ENCODE measurements at places on chromosomes 5 and 9.

DNA sequence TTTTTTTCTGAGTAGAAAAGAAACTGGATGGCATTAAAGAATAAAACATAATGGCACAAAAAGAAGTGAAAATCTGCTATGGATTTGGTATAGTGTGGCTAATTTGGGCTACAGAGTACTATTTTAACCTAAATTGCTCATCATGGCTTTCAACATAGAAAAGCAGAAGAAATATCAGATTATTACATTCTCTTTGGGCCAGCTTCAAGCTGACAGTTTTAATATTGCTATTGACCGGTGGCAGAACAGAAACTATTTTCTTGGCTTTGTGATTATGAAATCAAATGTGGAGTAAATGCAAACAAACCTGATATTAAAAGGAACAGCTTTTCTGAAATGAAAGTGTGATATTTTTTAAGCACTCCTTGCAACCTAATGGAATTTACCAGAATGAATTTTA, 301.5 kb downstream of the EPB41L4A start:
- no peak for DNase-seq

GRCh38 chr5:55857247-55857640, 6.1 kb downstream of the IL31RA start:
- no peak for DNase-seq

DNA sequence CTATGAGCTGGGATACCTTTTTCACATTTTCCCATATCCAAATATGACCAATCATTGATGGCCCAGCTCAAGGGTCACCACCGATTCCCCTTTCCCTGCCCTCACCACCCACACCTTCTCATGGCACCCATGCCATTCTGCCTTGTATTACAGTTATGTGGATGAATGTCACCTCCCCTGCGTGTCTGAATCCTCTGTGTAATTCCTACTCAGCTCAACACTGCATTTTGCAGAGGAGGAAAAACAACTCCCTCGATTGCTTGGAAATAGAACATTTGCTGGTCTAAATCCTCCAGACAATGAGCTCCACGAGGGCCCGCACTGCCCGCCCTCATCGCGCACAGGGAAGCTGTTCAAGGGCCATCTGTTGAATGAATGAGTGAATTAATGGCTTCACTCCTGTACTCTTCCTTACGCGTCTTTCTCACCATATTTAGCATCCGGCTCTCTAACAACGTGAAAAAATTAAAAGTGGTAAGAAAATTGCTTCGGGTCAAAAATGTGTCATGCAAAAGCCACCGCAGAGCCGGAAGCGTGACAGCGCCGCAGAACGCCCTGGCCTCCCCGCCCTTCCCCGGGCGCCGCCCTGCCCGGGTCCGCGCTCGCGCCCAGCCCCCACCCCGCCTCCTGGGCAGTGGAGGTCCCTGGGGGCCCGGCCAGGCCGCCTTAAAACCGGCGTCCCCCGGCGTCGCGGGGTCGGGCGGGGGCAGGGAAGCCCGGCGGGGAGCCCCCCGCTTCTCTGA, 704 bp downstream of the SUSD1 start:
- peak; percentile 92 for DNase-seq

DNA sequence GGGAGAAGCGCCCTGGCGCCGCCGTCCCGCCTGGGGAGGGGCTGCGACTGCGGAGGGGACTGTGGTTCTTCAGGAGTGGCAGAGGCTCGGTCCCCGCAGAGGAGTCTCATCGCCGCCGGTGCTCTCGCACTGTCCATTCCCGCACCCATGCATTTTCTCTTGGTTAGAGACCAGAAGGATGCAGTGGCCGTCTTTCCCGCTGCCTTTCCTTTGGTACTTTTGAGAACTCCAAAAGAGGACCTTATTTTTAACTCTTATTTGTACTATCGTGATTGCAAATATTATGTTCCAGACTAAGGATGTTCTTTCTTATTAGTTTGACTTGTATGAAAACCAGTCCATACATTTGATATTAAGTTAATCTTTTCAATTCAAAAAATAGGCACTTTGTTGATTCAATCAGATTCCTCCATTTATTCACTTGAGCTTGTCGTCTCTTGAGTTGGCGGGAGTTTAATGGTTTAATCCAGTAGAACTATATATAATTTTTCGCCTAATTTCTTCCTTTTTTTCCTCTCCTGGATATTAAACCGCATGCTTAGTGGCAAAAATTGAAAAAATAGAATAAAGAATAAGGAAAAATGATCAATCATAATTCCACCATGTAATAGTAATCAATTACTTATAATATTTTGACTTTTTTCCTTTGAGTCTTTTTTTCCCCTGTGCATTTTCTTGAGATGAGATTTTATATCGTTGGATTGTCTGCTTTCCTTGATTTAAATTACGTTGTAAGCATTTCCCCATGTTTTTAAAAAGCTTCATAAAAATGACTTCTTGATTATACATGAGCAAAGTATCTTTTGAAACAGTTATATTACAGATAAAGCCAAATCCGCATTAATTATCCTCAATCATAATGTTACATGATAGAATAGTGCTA, 861 bp downstream of the ZFYVE16 start:
- DNase-seq = no peak

DNA sequence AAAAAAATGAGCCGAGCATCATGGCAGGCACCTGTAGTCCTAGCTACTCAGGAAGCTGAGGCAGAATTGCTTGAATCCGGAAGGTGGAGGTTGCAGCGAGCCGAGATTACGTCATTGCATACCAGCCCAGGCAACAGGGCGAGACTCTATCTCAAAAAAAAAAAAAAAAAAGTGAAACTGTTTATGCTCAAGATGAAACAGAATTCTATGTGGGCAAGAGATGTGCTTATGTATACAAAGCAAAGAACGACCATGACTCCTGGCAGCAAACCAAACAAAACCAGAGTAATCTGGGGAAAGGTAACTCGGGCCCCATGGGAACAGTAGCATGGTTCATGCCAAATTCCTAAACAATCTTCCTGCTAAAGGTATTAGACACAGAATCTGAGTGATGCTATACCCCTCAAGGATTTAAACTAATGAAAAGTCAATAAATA, 32.6 kb upstream of the PLAC8L1 start:
- no peak for DNase-seq

DNA sequence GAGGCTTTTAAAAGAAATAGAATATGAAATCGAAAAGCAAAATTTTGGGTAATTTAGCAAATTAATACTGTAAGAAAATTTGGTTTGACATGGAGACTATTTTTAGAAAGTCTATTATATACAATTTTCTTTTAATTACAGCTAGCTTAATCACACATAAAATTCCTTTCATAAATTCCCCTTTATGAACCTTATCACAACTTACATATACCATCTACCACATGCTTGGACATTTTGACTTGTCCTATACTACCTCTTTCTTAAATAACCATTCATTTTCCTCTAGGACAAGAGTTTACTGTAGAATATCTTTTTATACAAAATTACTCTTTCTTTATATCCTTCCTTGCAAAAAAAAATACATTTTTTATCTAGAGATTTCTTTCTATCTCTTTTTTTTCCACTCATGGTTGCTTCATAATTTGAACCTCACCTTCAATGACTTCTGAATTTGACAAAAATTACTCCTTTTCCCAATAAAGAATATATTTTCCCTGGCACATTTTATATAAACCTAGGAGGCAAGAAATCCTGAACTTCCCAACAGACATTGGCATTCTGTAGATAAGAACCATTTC, 34.0 kb upstream of the SYK start:
- DNase-seq = no peak

- no peak for DNase-seq
Measured at GRCh38 chr5:151239237-151239861, 13.6 kb upstream of the GM2A start.

DNA sequence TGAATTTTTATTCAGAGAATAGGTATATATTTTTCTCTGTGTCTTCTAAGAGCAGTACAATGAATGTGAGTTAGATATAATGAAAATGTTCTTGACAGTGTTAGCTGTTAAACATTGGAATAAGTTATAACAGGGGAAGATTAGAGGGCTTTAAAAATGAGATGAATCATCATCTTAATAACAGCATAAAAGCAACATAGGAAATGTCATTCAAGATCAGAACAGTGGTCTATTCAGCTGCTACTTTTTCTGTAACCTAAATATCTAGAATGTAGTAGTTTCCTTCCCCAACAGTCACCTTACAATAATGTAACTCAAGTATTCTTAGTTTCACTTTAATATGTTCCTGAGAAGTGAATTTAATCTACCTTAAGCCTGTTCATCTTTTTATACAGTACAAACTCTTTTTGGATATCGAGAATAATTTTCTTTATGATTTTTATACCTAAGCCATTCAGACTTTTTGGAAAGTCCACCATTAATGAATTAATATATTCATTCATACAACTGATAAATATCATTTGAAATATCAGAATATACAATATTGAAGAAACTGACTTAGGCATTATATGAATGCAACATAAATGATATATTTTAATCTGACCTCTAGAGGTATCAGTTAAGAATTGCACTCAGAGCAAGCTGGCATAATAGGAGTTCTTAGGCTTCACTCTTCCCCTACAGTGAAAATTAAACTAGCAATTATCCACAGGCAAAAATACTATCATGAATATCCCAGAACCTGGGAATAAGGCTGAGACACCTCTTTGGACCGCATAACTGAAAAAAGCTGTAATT, 66.1 kb upstream of the EDIL3 start:
- no peak for DNase-seq

DNA sequence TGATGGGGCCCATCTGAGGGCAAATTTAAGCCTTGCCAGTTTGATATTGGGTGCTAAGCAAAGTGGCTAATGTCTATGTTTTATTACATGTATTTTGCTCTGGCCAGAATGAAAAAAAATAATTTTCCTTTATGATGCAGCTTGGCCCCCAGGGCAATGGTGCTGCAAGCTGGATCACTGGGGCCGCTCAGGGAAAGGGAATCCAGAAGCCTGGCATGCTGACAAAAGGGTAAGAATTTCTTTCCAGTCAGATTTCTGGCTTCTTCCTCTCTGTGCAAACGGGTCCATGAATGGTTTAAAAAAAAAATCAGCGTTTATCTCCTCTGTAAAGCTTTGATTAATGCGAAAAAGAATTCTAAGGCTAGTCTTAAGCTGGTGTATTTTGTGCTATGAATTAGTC, 138.4 kb downstream of the MAPKAP1 start:
- DNase-seq = no peak

GRCh38 chr9:88476491-88477271, 58.3 kb upstream of the NXNL2 start:
- no peak for DNase-seq

- DNase-seq = peak; percentile 67
Measured at GRCh38 chr5:60843936-60844905, at the start of gene ELOVL7. Gene ELOVL7 (minus strand): TSS chr5:60844269. CDS start chr5:60787397, 56,872 bp downstream.

DNA sequence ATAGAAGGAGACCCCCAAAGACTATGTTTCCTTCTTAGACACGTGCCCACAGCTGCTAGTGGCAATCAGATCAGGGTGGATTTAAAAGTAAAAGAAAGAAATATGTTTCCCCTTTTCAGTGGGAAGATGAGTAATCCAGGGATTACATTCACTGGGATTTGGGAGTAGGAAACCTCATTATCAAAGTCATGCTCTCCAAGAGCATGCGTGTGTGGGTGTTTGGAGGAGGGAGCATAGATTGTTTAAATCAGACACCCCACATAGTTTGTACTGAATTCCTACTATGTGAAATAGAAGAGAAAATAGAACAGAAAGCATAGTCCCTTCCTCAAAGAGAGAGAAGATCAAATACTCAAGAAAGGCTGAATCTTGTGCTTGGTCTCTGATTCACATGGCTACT, 65.5 kb upstream of the TBCA start:
- no peak for DNase-seq

- no peak for DNase-seq
Measured at GRCh38 chr9:6924988-6925563, 167.3 kb downstream of the KDM4C start.

- DNase-seq = peak; percentile 1
Measured at GRCh38 chr5:90709323-90710155, 150.9 kb downstream of the ADGRV1 start.

GRCh38 chr9:98240475-98240874, 15.0 kb downstream of the TBC1D2 start:
- DNase-seq = no peak

DNA sequence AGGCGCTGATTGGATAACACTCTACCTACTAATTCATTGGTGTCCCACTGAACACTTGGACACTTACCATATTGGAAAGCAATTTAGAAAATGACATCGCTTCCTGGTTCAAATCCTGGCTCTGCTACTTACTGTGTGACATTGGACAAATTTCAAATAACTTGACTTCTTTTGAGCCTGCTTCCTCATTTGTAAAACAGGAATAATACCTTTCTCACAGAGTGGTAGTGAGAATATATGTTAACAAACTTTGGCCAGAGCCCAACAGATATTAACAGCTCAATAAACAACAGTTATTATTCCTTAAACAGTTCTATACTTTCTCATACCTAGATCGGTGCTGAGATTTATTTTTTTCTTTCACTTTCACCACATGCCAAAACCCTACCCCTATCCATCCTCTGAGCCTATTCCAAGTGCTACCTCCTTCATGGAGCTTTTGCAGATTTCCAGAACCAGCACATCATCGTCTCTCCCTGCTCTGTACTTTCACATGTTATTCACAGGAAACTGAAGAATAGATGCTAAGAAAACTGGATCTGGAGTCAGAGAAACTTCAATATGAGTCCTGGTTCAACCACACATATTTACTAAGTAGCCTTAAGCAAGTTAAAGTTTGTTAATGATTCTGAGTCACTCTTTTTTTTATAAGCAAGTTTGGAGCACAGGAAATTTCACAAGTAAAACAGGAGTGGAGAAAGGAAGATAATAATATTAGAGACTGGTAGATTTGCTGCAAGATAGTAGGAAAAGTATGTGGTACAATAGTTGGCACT, 92.3 kb downstream of the STRBP start:
- DNase-seq = no peak

GRCh38 chr9:98516897-98517503, 191.7 kb downstream of the GABBR2 start:
- no peak for DNase-seq

DNA sequence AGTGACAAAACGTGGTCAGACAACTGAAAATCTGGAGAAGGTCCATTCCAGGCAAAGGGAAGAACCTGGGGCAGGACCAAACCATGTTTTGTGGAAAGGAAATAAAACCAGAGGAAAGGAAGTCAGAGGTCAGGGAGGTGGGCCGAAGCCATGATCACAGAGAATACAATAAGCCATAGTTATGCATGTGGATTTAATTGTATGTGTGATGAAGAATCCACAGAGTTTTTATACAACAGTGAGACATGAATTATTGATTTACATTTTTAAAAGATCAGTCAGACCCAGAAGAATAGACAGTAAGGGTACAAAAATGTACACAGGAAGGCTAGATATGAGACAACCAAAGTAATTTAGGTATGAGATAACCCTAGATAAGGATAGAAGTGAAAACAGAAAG, 20.8 kb downstream of the TTC33 start:
- DNase-seq = no peak

GRCh38 chr5:4156889-4157288, 561.3 kb downstream of the IRX1 start:
- no peak for DNase-seq

GRCh38 chr9:105993116-105993854, 298.9 kb downstream of the TMEM38B start:
- no peak for DNase-seq

- no peak for DNase-seq
Measured at GRCh38 chr9:77816641-77817341, 168.7 kb upstream of the GNA14 start.

GRCh38 chr5:17180864-17181723, 36.3 kb upstream of the BASP1 start:
- DNase-seq = no peak
